Stimulated activated CD8-positive, alpha-beta memory T cell treated with anti-CD3 and anti-CD28 coated beads, Interleukin-7, amount 100 ng/mL, for 24 hours (primary cell): ENCODE measurements at places on chromosomes 6 and 20.

GRCh38 chr6:136666041-136666440, 115.8 kb upstream of the MAP7 start:
- DNase-seq: no peak

DNA sequence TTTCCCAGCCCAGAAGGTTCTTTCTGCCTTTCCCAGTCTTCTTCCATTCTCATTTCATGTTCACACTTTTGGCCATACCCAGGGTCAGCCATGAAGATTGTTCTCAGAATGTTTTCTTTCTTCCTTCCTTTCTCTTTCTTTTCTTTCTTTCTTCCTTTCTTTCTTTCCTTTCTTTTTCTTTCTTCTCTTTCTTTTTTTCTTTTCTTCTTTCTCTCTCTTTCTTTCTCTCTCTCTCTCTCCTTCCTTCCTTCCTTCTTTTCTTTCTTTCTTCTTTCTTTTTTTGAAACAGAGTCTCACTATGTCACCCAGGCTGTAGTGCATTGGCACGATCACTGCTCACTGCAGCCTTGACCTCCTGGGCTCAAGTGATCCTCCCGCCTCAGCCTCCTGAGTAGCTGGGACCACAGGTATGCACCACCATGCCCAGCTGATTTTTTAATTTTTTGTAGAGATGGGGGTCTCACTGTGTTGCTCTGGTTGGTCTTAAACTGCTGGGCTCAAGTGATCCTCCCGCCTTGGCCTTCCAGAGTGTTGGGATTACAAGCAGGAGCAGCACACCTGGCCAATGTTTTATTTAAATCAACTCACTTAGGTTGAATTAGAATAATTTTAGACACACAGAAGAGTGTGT, 13.1 kb upstream of the FAM110A start:
- DNase-seq: no peak

DNA sequence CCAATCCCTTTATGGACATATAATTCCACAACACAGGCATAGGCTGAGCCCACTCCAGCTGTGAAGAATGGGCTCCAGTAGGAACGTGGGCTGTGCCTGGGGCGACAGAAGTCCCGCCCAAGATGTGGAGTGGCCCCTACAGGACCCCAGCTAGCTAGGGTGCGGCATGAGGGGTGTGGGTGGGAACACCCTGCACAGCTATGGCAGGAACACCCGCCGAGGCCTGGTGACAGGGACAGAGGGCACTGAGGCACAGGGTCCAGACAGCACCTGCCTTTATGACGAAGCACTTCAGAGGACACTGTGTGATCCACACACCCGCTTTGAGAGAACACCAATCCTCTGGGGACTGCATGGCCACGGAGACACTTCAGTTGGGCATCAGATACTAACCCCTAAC, 28.2 kb upstream of the TCFL5 start:
- DNase-seq: no peak

DNA sequence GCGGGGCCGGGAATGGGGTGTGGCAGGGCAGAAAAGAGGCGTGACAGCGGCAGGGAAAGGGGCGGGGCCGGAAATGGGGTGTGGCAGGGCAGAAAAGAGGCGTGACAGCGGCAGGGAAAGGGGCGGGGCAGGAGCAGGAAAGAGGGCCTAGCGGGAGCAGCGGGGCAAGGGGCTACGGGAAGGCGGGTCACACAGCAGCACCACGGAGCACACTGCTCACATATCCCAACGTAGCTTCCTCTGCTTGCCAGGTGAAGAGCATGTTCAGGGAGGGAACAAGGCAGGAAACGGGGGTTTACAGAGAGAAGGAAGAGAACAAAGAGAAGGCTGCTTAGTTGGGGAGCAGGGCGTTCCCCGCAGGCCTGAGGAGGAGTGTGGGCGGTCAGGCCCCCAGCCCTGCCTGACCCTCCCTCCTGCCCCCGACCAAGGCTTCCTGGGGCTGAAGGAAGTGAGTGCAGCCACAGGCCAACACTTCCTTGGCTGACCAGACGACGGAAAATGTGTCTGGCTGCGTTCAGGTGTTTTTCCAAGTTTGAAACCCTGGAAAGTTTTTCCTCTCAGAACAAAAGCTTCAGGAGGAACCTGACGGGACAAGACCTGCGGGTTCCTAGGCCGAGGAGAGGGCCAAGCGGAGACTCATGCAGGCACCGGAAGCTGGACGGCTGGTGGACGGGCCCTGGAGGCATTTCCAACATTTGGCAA, 13.8 kb downstream of the UCKL1 start:
- no peak for DNase-seq

- DNase-seq: no peak
Observed at GRCh38 chr6:91171754-91172462, 585.0 kb upstream of the MAP3K7 start.

- DNase-seq: no peak
Observed at GRCh38 chr6:34359418-34360158, 32.9 kb downstream of the NUDT3 start.

- DNase-seq: no peak
Observed at GRCh38 chr6:121912905-121913304, 477.5 kb downstream of the GJA1 start.

- no peak for DNase-seq
Observed at GRCh38 chr6:34597605-34598353, 41.6 kb upstream of the SPDEF start.

- no peak for DNase-seq
Observed at GRCh38 chr6:138450445-138450844, 46.4 kb downstream of the HEBP2 start.

GRCh38 chr20:9270831-9271230, 201.9 kb downstream of the PLCB4 start:
- no peak for DNase-seq

- DNase-seq: no peak
Observed at GRCh38 chr6:132764370-132764769, 6.7 kb upstream of the VNN2 start.

DNA sequence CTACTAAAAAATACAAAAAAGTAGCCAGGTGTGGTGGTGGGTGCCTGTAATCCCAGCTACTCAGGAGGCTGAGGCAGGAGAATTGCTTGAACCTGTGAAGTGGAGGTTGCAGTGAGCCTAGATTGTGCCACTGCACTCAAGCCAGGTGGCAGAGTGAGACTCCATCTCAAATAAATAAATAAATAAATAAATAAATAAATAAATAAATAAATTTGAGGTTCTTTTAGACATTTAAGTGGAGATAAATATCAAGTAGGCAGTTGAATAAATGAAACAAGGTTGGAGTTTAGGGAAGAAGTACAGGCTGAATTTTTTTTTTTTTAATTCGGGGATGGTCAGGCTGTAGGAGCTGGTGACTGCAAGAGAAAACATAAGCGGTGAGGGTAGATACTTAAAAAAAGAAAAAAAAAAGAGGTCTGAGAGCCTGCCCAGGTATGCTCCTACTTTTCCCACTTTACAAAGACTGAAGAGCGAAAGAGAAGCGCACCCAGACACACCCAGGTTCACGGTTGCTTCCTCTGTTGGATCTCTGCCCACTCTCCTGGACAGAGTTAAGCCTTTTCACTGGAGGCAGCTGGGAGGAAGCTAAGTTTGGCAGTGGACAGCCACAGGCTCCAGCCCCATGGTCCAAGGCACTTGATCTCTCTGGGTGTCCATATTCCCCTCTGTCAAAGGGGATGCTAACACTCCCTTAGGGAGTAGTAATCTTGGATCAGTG, 100.9 kb upstream of the PRDM1 start:
- DNase-seq: no peak

GRCh38 chr20:20549704-20550103, 162.7 kb downstream of the RALGAPA2 start:
- DNase-seq: no peak

- DNase-seq: no peak
Observed at GRCh38 chr6:53608396-53608795, 57.2 kb downstream of the KLHL31 start.

DNA sequence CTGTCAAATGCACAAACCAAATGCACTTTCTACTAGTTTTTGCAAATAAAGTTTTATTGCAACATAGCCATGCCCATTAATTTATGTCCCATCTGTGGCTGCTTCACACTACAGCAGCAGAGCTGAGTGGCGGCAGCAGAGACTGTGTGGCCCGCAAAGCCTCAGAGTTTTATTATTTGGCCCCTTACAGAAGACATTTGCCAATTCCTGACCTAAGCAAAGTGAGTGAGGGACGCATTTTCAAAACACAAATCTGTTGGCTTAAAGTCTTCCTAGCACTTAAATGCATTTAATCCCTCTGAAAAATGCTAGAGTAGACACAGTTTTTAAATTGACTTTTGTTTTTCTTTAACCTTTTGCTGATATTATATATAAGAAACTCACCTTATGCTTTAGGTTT, 126.4 kb downstream of the PHACTR3 start:
- DNase-seq: no peak

DNA sequence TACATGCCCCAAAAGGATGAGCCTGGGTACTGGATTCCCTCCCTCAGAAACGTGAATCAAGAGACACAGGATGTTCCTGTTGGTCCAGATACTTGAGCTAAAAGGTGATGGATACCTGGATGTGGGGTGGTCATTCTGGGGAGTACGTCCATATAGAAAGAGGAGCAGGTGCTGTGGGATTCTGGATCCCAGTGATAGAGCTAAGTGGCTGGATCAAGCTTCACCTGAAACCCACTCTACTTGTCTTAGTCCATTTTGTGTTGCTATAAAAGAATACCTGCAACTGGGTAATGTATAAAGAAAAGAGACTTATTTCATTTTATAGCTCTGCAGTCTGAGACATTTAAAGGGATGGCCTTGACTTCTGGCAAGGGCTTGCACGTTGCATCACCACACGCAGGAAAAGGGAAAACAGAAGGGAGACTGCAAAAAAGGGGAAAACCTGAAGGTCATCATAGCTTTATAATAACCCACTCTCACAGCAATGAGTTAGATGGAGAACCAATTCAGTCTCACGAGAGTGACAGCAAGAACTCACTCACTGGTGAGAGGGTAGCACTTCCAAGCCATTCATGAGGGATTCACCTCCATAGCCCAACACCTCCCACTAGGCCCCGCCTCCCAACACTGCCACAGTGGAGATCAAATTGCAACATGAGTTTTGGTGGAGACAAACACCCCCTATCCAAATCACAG, 31.2 kb downstream of the RIPOR3 start:
- DNase-seq: no peak

DNA sequence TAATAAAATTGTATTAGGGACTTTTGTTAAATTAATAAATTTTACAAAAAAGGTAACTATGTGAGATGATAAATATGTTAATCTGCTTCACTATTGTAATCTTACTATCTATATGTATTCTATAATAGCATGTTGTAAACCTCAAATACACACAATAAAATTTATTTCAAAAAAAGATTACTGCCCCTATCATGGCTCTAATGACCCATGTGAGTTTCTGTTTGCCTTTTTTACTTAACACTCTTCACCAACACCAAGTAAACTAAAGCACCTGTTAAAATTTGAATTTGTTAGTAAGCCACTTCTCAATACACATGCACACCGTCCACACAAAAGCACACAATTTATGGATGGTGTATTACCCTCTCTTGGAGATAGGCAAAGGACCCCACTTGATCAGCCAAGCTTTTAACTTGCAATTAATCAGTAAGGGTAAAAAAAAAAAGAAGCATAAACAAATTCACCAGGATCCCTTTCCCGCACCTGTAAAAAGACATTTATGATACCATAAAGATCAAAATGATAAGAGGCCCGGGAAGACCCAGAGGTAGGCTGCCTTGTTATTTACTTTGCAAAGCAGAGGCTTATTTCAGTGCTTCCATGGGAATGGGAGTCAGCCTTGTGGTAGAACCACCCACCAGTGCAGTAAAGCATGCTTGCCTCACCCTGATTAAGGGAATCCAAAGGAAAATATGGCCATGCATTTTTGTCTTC, 28.6 kb upstream of the PKHD1 start:
- no peak for DNase-seq

DNA sequence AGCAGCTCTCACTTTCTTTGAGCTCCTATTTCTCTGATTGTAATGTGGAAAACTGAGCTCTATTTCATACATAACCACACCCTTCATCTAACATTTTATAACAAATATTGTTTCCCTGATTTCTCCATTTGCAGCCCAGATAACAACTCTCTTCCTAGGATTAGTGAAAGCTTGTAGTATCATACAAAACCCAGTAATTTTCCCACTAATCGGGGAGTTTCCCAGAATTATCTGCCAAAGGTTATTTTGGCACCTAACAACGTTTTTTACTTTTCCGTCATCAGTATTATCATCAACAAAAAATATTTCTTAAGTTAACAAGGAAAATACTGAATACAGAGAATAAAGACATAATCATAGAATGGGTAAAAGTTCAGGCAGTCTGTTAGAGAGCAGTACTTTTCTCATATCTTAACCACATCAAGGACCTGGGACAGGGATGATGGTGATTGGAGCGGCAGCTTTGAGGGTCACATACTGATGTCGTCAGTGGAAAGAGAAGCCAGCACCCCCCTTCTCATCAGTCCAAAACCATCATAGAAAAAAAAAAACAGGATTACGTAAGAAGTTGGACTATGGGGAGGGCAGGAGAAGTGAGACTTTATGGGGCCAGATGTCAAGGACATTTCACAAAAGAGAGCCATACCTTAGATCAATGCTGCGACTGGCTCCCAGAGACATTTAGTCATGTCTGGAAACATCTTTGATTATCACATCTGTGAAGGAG, 166.1 kb upstream of the TNFAIP3 start:
- no peak for DNase-seq

DNA sequence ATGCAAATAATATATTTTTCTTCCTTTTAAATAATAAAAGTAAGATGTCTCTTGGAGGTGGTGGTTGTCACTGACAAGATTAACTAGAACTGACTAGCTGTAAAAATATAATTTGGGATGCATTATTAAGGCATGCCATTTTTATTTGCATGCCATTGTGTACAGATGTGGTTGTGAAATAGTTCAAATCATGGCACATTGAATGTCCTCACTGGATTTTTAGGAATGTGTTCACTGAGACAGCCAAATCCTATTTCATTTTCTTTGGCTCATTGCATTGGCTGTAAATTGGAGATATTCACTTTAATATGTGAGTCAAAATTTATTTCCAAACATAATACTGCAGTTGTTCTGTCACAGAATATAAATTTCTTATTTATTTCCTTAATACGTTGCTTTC, 62.3 kb downstream of the ESR1 start:
- DNase-seq: no peak
